Tibial artery (tissue), 4 donors: ENCODE measurements at places on chromosomes 3 and 15.

GRCh38 chr3:17672506-17672905 is 69.9 kb downstream of the TBC1D5 start:
- no peaks in the 10 kb centered on the region for H3K36me3 ChIP-seq

- no peaks in the 10 kb centered on the region for H3K27me3 ChIP-seq
- H3K36me3 ChIP-seq = no peaks in the 10 kb centered on the region
- peak overlapping the region; percentile 14 for H3K27ac ChIP-seq
Measured at GRCh38 chr3:40057786-40058185, 248.4 kb downstream of the MYRIP start.

GRCh38 chr15:98177966-98178592 is 217.6 kb downstream of the ARRDC4 start:
- no peak overlapping the region for H3K4me3 ChIP-seq
- H3K36me3 ChIP-seq = no peaks in the 10 kb centered on the region
- H3K27ac ChIP-seq = no peak overlapping the region
- DNase-seq = no peak
- H3K4me1 ChIP-seq = no peaks in the 10 kb centered on the region

GRCh38 chr3:98945101-98945524 is 43.6 kb upstream of the DCBLD2 start:
- no peak overlapping the region for H3K27ac ChIP-seq
- no peak overlapping the region for H3K4me3 ChIP-seq
- no peaks in the 10 kb centered on the region for H3K36me3 ChIP-seq
- DNase-seq = no peak

- no peaks in the 10 kb centered on the region for H3K27me3 ChIP-seq
- peaks cover 8% of the 10 kb centered on the region for H3K36me3 ChIP-seq
- DNase-seq = no peak
- H3K27ac ChIP-seq = no peak overlapping the region
Measured at GRCh38 chr3:31592764-31593163, 60.0 kb downstream of the STT3B start.

GRCh38 chr3:9696480-9697220 is 7.0 kb upstream of the CPNE9 start:
- H3K27ac ChIP-seq = no peak overlapping the region
- H3K4me1 ChIP-seq = no peaks in the 10 kb centered on the region
- DNase-seq = no peak
- H3K4me3 ChIP-seq = no peak overlapping the region

GRCh38 chr15:35186346-35186745 is 101.3 kb upstream of the NANOGP8 start:
- H3K27ac ChIP-seq = no peak overlapping the region
- H3K4me1 ChIP-seq = no peaks in the 10 kb centered on the region
- no peaks in the 10 kb centered on the region for H3K27me3 ChIP-seq
- DNase-seq = no peak
- H3K4me3 ChIP-seq = no peak overlapping the region
- H3K36me3 ChIP-seq = no peaks in the 10 kb centered on the region

GRCh38 chr15:71282076-71282475 is 166.8 kb downstream of the THSD4 start:
- H3K4me3 ChIP-seq = no peak overlapping the region
- H3K27ac ChIP-seq = peak overlapping the region; percentile 71
- no peaks in the 10 kb centered on the region for H3K27me3 ChIP-seq
- H3K4me1 ChIP-seq = peaks cover 54% of the 10 kb centered on the region

GRCh38 chr15:93819826-93820225 is 411.5 kb upstream of the MCTP2 start:
- no peaks in the 10 kb centered on the region for H3K27me3 ChIP-seq
- H3K27ac ChIP-seq = no peak overlapping the region
- H3K4me3 ChIP-seq = no peak overlapping the region
- no peaks in the 10 kb centered on the region for H3K36me3 ChIP-seq
- no peak for DNase-seq

DNA sequence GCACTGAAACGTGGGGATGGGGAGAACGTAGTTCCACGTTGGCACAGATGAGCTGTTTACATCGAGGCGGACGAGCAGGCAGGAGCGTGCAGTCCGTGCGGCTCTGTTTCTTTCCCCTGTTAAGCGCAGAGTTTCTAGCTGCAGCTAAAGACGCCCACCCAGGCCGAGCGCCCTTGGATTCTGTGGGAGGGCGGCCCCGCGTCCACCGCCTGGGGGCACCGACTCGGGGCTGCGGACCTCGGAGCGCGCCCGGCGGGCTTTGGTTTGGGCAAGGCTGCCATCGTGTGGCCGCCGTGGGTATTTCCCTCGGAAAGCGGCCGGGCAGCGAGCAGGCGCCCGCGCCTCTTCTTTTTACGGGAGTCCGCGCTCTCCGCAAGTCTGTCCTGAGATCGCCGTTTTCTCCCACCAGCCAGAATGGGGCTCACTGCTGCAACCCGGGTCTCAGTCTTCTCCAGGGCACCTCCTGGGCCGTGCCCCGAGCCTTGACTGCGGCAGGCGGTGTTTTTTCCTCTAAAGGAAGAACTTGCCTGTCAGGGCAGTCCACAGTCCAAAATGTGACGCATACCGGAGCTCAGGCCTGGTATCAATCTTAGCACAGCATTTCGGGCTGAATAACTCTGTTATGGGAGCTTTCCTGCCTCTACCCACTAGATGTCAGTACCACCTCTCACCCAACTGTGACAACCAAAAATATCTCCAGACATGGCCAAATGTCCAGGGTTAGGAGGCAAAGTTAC is 219.9 kb upstream of the IGF1R start:
- peak overlapping the region; percentile 79 for H3K27ac ChIP-seq
- H3K27me3 ChIP-seq = no peaks in the 10 kb centered on the region
- DNase-seq = peak; percentile 86
- peaks cover 13% of the 10 kb centered on the region for H3K4me1 ChIP-seq

- H3K4me3 ChIP-seq = no peak overlapping the region
- peak overlapping the region; percentile 37 for H3K27ac ChIP-seq
Measured at GRCh38 chr15:101092156-101092866, 159.5 kb downstream of the CHSY1 start.

DNA sequence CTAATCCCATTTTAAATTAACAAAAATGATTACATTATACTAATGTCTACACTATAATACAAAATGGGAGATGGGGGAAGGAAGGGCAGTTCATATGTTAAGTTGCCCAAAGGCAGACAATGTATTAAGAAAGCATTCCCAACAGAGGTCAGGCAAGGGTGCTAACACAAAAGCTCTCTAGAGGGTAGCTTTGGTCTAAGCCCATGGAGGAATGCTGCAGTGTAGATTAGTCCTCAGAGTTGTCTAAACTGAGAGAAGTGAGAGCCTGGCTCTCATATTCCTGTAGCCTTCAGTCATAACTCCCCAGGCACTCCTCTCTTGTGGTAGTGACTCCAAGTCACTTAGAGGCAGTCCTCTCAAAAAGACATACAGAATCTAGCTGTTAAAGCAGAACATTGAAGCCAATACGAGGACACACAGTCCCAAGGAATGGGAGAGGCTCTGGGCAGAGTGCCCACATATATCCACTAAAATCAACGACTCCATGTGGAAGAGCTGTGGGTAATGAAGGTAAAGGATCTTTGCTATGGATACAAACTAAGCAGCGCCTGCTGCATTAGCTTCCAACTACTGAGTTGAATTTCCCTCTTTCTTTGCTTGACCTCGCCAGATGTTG is 14.5 kb downstream of the NEK10 start:
- DNase-seq = no peak
- H3K4me1 ChIP-seq = no peaks in the 10 kb centered on the region
- no peak overlapping the region for H3K4me3 ChIP-seq

GRCh38 chr3:71504250-71505036 is 79.1 kb downstream of the FOXP1 start:
- H3K4me1 ChIP-seq = peaks cover 9% of the 10 kb centered on the region
- no peak for DNase-seq
- peak overlapping the region; percentile 19 for H3K27ac ChIP-seq
- H3K4me3 ChIP-seq = no peak overlapping the region
- no peaks in the 10 kb centered on the region for H3K36me3 ChIP-seq

DNA sequence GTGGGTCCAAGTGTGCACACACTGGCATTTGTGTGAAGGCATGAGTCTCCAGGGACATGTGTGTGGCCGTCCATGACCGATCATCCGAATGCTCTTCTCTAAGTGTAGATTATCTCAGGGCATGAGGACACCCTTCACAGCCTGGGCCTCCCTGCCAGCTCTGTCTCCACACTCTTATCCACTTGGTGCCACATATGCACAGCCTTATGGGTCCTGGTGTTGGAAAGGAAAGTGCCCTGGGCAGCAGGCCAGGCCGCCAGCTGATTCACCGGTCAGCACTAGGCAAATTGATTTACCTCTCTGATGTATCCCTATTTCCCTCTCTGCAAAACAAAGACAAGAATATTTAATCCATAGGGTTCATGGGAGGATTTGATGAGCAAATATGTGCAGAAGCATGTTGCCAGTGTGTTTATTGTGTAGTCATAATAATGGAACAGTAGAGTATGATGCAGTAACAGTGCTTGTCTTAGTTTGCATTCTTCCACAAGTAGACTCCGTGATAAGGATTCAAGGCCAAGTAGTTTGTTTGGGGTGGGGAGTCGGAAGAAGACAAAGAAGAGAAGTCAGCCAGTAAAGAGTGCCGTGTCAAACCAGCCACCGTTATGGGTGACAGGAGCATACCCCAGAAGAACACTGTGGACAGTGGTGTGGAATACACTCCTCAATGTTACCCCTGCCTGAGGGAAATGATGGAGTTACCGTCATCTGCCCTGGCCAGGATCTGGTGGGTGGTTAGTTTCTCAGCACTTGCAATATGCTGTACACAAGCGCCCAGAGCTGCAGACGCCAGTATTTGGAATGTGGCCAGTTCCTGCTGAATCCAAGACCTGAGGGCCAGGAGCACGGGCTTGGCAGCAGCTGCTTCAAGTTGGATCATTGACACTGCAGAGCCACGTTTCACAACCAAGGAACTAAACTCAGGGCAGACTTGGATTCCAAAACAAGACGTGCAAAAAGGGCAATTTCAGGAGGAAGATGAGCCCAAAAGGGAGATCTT is 85.1 kb downstream of the MTHFS start:
- no peaks in the 10 kb centered on the region for H3K27me3 ChIP-seq

DNA sequence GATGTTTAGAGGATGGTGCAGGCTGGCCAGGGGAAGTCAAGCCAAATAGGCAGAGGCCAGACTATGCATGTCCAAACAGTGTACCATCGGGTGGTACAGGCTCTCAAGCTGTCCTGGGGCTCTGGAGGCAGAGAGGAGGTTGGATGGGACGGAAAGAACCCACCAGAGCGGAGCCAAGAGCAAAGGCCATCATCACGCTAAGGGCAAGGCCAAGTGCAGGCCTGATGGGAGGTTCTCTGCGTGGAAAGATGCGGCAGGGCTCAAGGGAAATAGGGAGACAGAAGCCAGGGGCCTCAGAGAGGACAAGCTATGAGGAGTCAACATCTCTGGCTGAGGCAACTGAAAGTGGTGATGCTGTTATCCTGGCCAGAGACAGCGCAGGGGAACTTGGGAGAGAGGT is 102.7 kb downstream of the ASB7 start:
- H3K36me3 ChIP-seq = no peaks in the 10 kb centered on the region
- H3K4me1 ChIP-seq = no peaks in the 10 kb centered on the region
- no peak overlapping the region for H3K27ac ChIP-seq
- H3K4me3 ChIP-seq = no peak overlapping the region
- H3K27me3 ChIP-seq = no peaks in the 10 kb centered on the region

DNA sequence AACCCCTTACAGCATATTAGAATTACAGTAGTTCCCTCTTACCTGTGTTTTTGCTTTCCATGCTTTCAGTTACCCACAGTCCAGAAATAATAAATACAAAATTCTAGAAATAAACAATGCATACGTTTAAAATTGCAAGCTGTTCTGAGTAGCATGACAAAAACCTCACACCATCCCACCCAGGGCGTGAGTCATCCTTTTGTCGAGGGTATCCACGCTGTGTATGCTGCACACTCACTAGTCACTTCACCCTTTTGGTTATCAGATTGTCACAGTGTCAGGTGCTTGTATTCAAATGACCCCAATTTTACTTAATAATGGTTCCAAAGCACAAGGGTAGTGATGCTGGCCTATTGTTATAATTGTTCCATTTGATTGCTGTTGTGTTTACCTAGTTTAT is 72.5 kb upstream of the P3H2 start:
- H3K4me3 ChIP-seq = no peak overlapping the region
- no peaks in the 10 kb centered on the region for H3K36me3 ChIP-seq
- no peaks in the 10 kb centered on the region for H3K4me1 ChIP-seq
- H3K27ac ChIP-seq = no peak overlapping the region

DNA sequence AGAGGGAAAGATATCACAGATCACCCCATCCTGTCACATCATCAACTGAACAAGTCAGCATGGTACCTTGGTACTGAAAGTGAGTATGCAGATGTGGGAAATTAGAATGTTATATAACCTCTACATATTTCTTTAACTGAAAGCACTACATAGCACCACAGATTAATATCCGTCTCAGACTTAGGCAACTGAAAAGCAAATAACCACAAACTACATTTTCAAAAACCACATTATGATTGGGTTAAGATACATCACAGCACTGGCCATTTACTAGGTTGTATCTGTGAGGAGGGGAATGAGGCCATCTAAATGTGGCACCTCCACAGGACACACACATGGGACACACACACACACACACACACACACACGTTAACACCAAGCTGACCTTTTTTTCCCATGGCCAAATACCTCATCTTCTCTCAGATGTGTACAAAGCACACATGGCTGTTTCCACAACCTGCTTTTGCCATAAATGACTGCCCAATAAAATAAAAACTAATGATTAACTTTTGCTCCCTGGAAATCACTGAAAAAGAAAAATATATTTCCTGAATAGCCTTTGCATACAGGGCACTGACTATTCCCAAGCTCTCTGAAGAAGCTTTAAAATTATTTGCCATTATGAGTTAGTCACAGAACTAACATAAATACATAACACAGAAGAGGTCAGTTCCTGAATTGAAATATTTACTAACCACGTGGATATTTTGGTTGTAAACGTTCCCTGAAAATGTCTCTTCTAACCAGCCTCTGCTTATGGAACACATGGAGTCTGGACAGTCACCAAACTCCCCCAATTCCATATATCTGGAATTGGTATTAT is 60.1 kb downstream of the SUMF1 start:
- no peak overlapping the region for H3K4me3 ChIP-seq
- no peak overlapping the region for H3K27ac ChIP-seq
- no peak for DNase-seq
- peaks cover 7% of the 10 kb centered on the region for H3K4me1 ChIP-seq
- H3K27me3 ChIP-seq = no peaks in the 10 kb centered on the region

DNA sequence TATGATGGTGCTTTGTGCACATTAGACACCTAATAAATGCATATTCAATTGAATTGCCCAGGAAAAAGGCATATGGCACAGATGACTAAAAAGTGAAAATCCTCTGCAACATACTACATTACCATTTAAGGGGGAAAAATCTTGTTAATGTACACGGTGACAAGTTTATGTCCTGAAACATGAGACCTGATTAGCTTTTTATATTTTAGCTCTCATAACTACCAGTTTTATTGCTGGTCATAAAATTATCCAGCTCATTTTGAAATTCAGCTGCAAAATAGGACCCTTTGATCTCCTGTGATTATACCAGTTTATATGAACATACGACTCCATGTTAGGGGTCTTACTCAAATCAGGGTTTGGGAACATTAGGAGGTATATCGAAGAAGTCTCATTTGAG is 684.6 kb upstream of the CCDC54 start:
- H3K27me3 ChIP-seq = no peaks in the 10 kb centered on the region
- H3K4me3 ChIP-seq = no peak overlapping the region
- DNase-seq = no peak
- no peak overlapping the region for H3K27ac ChIP-seq
- H3K36me3 ChIP-seq = no peaks in the 10 kb centered on the region
- H3K4me1 ChIP-seq = no peaks in the 10 kb centered on the region

- H3K27me3 ChIP-seq = no peaks in the 10 kb centered on the region
- DNase-seq = no peak
- H3K36me3 ChIP-seq = no peaks in the 10 kb centered on the region
- H3K4me3 ChIP-seq = no peak overlapping the region
- H3K27ac ChIP-seq = no peak overlapping the region
Measured at GRCh38 chr3:48795997-48796732, 51.5 kb downstream of the PRKAR2A start.
